ENCODE measurements at places on chromosomes 12 and 14. TPM values are rescaled to one million over a fixed set of nuclear protein-coding genes. Genes with fewer than 3 reads are reported as not detected.
A peak's percentile ranks its signal among the peaks of the same experiment; 100 is the strongest.

DNA sequence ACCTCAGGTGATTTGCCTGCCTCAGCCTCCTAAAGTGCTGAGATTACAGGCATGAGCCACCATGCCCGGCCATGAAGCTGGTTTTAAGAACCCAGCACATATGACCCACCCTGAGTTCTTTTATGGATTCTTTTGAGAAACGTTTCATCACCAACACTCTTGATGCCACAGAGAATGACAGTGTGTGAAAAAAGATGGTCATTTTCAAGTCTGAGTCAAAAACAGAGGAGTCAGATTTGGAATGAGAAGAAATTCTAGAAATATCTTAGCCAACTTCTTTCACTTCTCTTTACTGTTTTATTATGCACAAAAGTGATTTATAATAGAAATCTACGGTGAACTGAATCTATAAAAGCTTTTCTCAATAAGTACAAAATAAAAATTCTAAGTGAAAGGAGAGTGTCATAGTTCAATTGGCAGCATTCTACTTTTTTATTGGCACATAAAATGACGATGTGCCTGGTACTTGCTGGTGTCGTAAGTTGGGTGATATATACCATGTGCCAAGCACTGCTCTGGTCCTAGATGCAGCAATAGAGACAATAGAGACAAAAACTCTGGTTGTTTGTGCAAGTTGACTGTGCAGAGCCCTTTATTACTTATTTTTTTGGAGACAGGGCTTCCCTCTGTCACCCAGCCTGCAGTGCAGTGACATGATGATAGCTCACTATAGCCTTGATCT is 33.9 kb downstream of the CCDC177 start:
- H3K4me1 ChIP-seq, result no peaks in the 10 kb centered on the region
- H3K27ac ChIP-seq, result no peak overlapping the region
- no peaks in the 10 kb centered on the region for H3K36me3 ChIP-seq

DNA sequence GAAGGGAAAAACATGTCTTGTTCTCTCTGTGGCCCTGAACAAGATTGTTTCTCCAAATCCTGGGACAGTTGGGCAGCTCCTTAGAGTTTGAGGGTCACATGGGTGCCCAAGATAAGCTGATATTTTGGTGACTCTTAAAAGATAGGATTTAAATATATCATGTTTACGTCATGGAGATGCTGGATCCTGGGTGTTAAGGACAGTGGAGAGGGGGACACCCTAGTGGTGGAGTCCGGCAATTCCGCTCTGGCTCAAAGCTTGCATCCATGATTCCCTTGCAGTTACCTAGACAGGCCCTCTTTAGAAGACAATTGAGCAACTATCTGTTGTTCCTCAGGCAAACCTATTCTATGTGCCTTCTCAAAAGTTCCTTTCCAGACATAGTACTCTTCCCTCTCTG is 101.8 kb downstream of the CMKLR1 start:
- no peak overlapping the region for H3K27ac ChIP-seq
- H3K36me3 ChIP-seq, result peaks cover 9% of the 10 kb centered on the region
- no peak for DNase-seq
- no peaks in the 10 kb centered on the region for H3K4me1 ChIP-seq
- H3K27me3 ChIP-seq, result no peaks in the 10 kb centered on the region

- no peak for DNase-seq
- no peak overlapping the region for H3K4me3 ChIP-seq
- H3K27ac ChIP-seq, result no peak overlapping the region
- no peaks in the 10 kb centered on the region for H3K36me3 ChIP-seq
Observed at GRCh38 chr12:54612225-54612750, 22.4 kb downstream of the LACRT start.

DNA sequence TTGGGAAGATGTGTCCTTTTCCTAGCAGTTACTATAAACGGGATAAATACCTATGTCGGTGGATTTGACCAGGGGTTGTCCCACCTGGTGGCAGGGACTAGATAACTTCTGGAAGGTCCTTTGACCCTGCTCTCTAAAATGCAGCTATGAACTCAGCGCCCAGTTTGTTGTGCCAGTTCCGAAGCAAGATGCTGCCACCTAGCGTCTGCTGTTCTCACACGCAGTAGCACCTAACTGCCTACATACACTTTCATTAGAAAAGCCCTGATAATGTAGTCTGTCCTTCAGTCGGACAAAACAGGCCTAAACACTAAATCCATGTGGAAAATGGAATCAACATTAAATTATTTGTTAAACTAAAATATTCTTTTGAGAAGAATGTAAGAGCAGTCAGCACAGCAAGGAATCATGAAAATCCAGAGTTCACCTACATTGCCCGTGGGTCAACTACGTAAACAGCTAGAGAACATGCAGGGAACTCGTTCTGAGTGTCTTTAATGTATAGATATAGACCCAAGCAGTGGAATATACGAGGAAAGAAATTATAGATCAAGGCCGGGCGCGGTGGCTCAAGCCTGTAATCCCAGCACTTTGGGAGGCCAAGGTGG is 51.1 kb upstream of the CRACR2A start:
- H3K4me1 ChIP-seq, result no peaks in the 10 kb centered on the region
- H3K27me3 ChIP-seq, result no peaks in the 10 kb centered on the region
- H3K4me3 ChIP-seq, result no peak overlapping the region
- peak; percentile 72 for DNase-seq
- no peaks in the 10 kb centered on the region for H3K36me3 ChIP-seq

DNA sequence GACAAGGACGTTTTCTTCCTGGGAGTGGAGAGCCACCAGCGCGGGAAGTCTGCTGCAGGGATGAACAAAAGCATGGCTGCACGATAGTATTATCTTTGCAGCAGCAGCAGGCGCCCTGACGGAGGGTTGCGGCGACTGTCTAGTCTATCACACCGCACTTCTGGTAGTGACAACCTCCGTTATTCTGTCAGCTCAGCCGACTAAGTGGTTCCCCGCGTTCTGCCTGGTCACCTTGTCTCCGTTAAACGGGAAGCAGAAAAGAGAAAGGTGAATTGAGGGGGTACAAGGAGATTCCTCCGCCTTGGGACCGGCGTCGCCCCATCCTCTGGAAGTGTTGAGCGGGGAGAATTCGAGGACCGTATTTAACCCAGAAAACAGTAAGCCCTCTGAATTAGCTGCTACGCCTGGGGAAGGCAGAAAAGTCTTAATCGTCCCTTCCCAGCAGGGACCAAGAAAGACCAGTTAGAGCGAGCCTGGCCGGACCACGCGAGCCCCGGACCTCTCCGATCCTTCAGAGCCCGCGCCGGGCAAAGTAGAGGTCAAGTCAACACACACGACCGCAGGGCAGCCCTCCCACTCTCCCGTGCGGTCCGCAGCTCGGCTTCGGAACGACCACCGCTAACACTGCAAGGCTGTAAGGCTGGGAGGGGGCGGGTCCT is 536 bp upstream of the DAAM1 start:
- H3K4me3 ChIP-seq, result peak overlapping the region; percentile 76
- H3K27ac ChIP-seq, result peak overlapping the region; percentile 73
- H3K4me1 ChIP-seq, result peaks cover 7% of the 10 kb centered on the region
- no peaks in the 10 kb centered on the region for H3K36me3 ChIP-seq

GRCh38 chr14:58141893-58142292 is 10.1 kb downstream of the ARMH4 start:
- no peak for DNase-seq
- no peaks in the 10 kb centered on the region for H3K4me1 ChIP-seq
- H3K27ac ChIP-seq, result no peak overlapping the region
- H3K27me3 ChIP-seq, result no peaks in the 10 kb centered on the region

- H3K4me3 ChIP-seq, result no peak overlapping the region
- no peaks in the 10 kb centered on the region for H3K27me3 ChIP-seq
- no peaks in the 10 kb centered on the region for H3K4me1 ChIP-seq
Observed at GRCh38 chr12:93972411-93973208, 175.8 kb upstream of the PLXNC1 start.

GRCh38 chr14:51661504-51661903 is 9.8 kb downstream of the FRMD6 start:
- no peaks in the 10 kb centered on the region for H3K36me3 ChIP-seq
- H3K4me1 ChIP-seq, result no peaks in the 10 kb centered on the region
- H3K4me3 ChIP-seq, result no peak overlapping the region
- no peak overlapping the region for H3K27ac ChIP-seq
- H3K27me3 ChIP-seq, result no peaks in the 10 kb centered on the region
- no peak for DNase-seq

GRCh38 chr12:46661110-46661845 is 164.5 kb downstream of the SLC38A4 start:
- peak; percentile 5 for DNase-seq
- no peaks in the 10 kb centered on the region for H3K36me3 ChIP-seq
- H3K4me3 ChIP-seq, result no peak overlapping the region
- H3K4me1 ChIP-seq, result peaks cover 5% of the 10 kb centered on the region
- no peaks in the 10 kb centered on the region for H3K27me3 ChIP-seq

KRT80 gene
- 0.34 TPM for total RNA-seq

AICDA gene
- total RNA-seq, result not detected

Data from thyroid gland (tissue), 4 donors.